ENCODE measurements at places on chromosomes 6 and 20.
A peak's percentile ranks its signal among the peaks of the same experiment; 100 is the strongest.

DNA sequence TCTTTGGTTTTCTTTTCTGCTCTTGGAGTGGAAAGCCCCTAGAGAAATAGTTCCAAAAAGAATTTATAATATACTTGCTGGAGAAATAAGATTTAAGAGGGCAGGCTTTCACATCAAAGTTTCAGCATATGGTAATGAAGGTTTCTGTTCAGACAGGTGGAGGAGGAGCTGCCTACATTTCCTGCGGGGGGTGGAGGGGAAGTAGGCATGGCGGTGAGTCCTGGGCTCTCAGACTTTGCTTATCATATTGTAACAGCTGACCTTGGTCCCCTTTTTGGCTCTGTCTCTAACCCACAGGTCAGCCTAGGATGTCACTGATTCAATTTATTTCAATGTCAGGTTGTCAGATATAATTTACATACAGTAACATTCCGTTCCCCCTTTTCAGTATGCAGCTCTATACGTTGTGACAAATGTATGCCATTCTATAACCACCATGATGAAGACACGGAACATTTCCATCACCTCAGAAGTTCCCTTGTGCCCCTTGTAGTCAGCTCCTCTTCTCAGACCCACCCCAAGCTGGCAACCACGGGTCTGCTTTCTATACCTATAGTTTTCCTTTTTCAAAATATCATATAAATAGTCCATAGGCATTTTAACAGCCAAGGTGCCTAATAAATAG, 77.6 kb upstream of the GGTLC1 start:
- DNase-seq: peak; percentile 16

- DNase-seq: no peak
Measured at GRCh38 chr6:43702534-43703440, 15.2 kb upstream of the MRPS18A start.

DNA sequence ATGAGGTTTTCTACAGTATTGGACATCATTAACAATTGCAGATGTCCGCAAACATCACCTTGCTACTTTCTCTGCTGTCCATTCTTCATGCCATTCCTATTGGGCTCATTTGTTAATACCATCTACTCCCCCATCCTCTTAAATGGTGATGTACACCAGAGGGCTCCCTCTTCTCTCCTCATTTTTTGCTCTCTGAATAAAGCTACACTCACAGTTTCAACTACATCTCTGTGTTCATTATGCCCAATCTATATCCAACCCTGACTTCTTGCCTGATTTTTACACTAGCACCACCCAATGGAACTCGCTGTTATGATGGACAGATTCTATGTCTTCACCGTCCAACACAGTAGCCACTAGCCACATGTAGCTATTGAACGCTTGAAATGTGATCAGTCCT, 288.1 kb upstream of the ID4 start:
- no peak for DNase-seq

GRCh38 chr6:125377621-125378020, 75.9 kb upstream of the HDDC2 start:
- DNase-seq: no peak

DNA sequence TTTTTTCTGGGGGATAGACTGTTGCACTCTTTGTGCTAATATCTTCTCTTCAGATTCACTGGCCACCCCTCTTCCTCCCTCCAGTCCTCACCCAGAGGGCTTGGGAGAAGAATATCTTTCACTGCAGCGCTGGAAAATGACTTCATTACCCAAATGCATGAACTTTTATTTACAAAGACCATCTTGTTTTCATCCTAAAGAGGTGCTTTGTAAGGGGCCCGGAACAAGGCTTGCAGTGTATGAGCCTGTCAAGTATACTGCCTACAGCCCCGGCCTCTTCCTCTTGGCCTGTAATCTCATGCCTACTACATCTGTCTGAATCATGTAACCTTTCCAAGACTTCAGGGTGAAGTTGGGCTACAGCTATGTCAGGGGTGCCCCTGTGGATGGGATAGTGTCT, 554 bp upstream of the LAMA4 start:
- DNase-seq: no peak

- no peak for DNase-seq
Measured at GRCh38 chr20:22491194-22491505, 93.2 kb downstream of the FOXA2 start.

DNA sequence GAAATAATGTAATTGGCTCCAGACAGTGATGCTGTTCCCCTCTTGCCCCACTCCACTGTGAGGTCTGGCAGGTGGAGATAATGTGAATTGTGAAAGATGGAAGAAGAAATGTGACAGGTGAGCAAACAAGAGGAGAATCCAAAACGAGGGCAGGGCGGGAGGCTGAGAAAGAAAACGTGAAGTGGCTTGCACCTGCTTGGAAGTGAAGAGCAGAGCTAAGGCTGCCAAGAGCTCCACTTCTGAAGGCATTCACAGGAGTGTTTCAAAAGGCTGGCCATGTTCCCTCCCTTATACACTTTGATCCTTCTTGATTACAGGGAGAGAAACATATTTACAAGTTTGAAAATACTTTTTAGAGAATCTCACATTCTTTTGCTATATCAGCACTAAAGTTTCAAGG, 359.4 kb downstream of the EPHA7 start:
- no peak for DNase-seq

GRCh38 chr20:61520076-61520892, 268.2 kb downstream of the CDH4 start:
- DNase-seq: no peak

GRCh38 chr6:89583559-89583958, 55.0 kb downstream of the LYRM2 start:
- no peak for DNase-seq

DNA sequence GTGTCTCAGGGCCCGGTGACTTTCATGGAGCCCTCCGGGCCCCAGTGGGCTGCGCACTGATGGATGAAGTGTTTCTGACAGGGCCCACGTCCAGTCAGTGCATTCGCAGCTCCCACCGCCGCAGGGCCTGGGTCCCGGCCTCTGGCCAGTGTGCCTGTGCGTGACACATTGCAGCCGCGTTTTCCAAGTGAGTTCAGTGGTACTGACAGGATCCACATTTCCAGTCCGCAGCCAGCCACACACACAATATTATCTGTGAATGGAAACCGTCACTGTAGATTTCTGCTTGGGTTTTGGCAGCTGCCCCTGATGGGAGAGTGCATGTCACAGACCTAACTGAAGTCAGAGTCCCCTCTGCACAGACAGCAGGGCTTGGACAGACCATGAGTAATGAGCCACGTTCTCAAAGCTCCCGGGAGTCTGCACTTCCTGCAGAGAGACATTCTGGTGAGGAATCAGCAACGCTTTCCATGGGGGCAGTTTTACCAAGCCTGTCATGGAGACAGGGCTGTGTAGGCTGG, 171.4 kb downstream of the MYLK4 start:
- no peak for DNase-seq

GRCh38 chr6:21522797-21523456, 70.6 kb upstream of the SOX4 start:
- DNase-seq: no peak

DNA sequence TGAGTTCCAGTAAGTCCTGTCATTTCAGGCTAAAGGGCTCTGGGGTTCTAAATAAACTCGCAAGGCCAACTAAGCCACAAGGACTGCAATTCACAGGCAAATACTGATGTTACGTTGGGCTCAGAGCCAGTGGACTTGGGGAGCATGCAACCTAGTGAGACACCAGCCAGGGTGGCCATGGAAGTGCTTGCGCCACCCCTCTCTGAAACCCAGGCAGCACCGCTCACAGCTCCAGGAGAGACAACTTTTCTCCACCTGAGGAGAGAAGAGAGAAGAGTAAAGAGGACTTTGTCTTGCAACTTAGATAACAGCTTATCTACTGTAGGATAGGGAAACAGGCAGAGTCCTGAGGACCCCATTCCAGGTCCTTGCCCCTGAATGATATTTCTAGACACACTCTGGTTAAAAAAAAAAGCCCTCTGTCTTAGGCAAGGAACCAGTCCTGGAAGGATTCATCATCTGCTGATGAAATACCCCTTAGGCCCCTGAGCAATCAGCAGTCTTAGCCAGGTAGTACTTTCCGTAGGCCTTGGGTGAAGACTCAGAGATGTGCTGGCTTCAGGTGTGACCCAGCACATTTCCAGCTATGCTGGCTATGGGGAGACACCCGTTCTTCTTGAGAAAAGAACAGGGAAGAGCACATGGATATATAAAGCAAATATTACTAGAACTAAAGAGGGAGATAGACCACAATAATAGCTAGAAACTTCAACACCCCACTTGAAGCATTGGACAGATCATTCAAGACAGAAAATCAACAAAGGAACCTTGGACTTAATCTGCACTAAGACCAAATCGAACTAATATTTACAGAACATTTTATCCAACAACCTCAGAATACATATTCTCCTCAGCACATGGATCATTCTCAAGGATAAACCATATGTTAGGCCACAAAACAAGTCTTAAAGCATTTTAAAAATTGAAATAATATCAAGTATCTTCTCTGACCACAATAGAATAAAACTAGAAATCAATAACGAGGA, 31.5 kb upstream of the TBC1D32 start:
- no peak for DNase-seq

DNA sequence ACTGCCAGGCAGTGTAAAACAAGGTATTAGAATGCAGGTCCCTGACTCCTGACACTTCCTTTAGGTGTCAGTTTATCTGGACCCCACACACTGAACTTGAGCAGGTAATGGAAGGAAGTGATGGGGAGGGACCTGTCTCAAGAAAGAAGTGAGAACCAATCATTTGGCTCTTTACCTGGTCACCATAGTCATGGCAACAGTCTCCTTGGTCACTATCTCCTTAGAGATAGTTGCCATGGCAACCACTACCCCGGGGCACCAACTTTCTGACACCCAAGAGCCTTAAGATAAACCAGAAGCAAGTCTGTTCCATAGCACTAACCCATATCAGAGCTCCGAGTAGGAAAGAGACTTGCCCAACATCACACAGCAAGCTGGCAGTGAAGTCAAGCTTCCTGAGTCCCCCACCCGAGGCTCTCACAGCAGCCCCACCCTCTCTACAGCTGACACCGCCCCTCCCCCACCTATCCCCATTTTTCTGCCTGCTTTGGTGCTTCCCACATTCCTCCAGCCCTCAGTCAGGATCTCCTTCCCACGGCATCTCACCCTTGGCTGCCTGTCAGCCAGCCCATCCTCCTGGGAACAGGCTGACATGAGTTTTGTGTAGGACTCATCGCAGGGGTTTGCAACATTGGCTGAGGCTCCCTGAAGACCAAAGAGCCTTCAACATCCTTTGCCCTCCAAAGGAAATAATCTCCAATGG, 16.3 kb upstream of the HM13 start:
- no peak for DNase-seq

DNA sequence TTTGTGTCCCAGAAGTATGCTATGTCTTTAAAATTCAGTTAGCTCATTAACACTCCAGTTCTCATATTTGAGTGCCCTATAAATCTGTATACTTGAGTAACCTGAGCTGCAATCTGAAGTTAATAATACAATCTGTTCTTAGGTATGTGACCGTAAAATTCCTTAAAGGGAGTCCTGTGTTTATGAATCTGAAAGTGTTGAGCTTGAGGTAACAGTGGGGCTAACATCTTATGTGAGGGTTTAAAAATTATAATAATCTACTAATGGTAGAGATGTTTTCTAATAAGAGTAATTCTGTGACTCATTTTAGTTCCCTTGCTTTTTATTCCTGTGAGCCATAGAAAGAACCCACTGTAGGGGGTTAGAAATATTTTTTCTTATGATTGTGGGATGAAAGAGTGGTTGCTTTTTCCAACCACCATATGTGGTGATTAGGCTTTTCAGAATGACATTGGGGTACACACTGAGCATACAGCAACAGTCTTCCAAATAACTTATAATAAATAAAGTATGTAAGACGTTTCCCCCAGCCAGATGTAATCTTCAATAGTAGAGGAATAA, 121.2 kb downstream of the BCKDHB start:
- DNase-seq: no peak

- DNase-seq: no peak
Measured at GRCh38 chr6:122432816-122433215, 33.4 kb downstream of the HSF2 start.

DNA sequence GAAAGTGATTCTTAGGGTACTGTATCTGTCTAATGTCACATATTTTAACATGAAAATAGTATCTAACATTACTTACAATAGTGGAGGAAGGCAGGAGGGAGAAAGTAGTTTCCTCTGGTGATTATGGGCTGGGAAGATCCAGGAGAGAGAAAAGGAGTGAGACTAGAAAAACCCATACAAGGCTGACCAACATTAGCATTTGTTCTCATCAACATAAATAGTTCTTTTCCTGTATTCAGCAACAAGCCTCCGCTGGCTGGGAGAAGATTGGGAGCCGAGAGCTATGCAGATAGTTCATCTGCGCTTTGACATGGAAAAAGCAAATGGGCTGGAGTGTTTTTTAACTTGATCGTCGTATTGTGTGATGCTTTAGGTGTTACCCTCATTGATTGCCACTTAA, 239.4 kb downstream of the PHACTR1 start:
- DNase-seq: no peak

GRCh38 chr6:140073456-140073855, 699.0 kb upstream of the CITED2 start:
- no peak for DNase-seq

- DNase-seq: no peak
Measured at GRCh38 chr6:167146135-167146534, 11.6 kb downstream of the GPR31 start.

GRCh38 chr6:3884007-3884745, 35.0 kb downstream of the FAM50B start:
- DNase-seq: no peak
